Non-pigmented ciliary epithelial cell (primary cell): ENCODE measurements at places on chromosomes 3 and 15.

GRCh38 chr3:193391902-193392301 is 13.3 kb upstream of the ATP13A5 start:
- DNase-seq, result peak; percentile 6

- no peak for DNase-seq
Observed at GRCh38 chr3:142433110-142433509, 14.7 kb downstream of the XRN1 start.

- DNase-seq, result no peak
Observed at GRCh38 chr15:27535445-27536129, 563.5 kb downstream of the OCA2 start.

DNA sequence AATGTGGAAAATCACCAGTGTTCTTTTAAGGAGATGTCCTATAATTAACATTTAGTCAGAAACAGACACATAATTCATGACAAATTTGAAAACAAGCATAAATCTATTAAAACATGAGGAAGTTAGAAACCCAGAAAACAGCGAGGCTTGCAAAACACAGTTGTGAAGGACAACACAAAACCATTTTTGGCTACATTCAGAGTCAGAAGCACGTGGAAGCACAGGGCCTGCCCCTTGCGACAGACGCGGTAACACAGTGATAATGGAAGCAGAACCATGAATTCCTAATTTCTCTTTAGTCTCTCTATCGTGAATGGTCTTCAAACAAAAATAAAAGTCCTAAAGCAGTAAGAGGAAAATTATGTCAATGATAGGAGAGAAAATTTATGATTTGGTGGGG is 12.2 kb downstream of the NCEH1 start:
- no peak for DNase-seq

DNA sequence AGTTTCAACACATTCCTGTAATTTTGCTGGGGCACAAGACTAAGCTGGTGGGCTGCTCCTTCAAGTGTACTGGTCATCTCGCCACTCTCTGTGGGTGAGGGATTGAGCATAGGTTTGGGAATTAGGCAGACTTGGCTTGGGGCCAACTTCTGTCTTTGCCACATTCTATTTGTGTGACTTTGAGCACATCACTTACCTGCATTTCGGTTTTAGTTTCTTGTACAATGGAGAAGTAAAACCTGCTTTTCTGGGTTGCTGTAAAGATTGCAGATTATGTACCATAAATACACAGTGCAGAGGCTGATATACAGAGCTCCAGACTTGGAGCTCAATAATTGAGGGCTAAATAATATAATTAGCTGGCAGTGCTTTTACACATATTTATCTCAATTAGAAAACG is 162.1 kb downstream of the C3orf38 start:
- no peak for DNase-seq

GRCh38 chr15:46815765-46816164 is 901.5 kb upstream of the SEMA6D start:
- DNase-seq, result no peak

DNA sequence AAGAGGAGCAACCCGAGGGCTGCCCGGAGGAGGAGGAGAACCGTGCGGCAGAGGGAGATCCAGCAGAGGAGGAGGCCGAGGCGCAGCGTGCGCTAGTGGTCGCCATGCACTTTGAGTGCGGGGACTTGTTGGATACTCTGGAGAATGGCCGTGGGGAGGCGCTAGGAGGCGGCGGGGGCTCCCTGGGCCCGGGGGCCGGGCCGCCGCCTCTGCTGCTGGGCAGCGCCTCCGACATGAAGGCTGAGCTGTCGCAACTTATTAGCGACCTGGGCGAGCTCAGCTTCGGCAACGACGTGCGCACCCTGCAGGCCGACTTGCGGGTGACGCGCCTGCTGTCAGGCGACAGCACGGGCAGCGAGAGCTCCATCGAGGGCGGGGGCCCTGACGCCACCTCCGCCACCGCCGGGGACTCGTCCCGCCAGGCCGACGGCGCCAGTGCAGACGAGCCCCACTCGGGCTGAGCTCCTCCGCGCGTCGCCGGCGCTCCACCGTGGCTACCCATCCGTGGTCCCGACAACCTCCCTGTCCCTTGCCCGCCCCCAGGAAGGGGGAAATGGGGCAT is 2.0 kb downstream of the FAM43A start:
- no peak for DNase-seq

GRCh38 chr15:29123991-29124390 is 145.6 kb downstream of the NSMCE3 start:
- DNase-seq, result no peak

- no peak for DNase-seq
Observed at GRCh38 chr15:70415398-70415797, 317.7 kb upstream of the TLE3 start.

- no peak for DNase-seq
Observed at GRCh38 chr3:128492671-128493569, at the start of gene GATA2. Gene GATA2 (minus strand): TSS chr3:128493201. CDS start chr3:128487031, 6,170 bp downstream.

- no peak for DNase-seq
Observed at GRCh38 chr3:41431386-41431785, 232.1 kb downstream of the CTNNB1 start.

- no peak for DNase-seq
Observed at GRCh38 chr3:194137506-194138474, 1.8 kb downstream of the HES1 start.

DNA sequence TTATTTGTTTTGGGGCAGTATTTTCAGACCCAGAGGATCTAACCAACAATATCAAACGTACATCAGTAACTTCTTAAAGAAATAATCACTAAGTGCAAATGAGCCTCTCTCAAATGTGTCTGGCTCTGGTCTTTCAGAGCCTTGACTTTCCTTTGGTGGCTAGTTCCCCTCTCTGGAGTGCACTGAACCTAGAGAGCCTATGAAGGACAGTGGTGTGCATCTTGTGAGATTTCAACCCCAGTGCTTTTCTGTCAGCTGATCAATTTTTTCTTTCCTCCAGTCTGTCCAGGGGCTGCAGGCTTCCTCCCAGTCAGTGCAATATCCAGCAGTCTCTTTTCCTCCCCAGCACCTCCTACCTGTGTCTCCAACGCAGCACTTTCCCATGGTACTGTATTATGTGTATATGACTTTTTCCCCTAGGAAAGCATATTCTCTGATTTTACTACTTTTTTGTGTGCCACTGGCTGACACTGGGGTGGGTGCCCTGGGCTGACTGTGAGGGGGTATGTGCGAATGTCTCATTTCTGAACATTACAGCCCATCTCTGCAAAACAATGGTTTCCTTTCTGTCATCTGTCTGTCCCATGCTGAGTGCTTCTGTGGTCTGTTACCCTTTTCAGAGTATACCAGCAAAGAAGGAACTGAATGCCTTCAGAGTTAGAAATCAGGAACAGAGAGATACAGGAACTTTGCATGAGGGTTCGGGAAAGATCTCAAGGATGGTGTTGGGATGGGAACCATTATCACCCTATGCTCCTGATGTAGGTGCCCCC is 98.8 kb downstream of the ARPP21 start:
- DNase-seq, result no peak

- peak; percentile 48 for DNase-seq
Observed at GRCh38 chr3:8500319-8500988, 1.2 kb upstream of the LMCD1 start.

- peak; percentile 18 for DNase-seq
Observed at GRCh38 chr3:131277836-131278497, 103.6 kb upstream of the NUDT16 start.

DNA sequence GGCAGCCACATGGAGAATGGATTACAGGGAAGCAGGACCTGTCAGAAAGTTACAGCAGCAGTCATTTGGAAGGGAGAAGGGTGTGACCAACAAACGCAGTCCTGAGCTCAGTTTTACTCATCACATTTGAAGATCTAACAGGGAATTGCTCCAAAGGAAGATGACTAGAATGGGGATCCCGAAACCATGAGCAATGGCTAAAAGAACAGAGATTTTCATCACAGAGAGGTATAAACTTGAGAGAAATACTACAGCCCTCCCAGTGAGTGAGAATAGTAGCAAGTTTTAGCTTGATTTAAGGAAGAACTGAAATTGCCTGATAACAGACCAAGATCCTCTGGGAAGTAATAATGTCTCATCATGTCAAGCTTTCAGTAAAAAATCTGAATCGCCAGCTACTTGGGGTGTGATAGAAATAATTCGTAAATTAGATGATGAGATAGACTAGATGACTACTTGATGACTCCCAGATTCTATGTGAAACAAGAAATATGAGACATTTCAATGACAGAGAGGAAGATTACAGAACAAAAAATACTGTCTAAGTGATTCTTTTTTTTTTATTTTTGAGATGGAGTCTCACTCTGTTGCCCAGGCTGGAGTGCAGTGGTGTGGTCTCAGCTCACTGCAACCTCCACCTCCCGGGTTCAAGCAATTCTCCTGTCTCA is 16.9 kb downstream of the CD47 start:
- DNase-seq, result no peak

- DNase-seq, result peak; percentile 44
Observed at GRCh38 chr15:36363335-36363734, 216.1 kb upstream of the CDIN1 start.

DNA sequence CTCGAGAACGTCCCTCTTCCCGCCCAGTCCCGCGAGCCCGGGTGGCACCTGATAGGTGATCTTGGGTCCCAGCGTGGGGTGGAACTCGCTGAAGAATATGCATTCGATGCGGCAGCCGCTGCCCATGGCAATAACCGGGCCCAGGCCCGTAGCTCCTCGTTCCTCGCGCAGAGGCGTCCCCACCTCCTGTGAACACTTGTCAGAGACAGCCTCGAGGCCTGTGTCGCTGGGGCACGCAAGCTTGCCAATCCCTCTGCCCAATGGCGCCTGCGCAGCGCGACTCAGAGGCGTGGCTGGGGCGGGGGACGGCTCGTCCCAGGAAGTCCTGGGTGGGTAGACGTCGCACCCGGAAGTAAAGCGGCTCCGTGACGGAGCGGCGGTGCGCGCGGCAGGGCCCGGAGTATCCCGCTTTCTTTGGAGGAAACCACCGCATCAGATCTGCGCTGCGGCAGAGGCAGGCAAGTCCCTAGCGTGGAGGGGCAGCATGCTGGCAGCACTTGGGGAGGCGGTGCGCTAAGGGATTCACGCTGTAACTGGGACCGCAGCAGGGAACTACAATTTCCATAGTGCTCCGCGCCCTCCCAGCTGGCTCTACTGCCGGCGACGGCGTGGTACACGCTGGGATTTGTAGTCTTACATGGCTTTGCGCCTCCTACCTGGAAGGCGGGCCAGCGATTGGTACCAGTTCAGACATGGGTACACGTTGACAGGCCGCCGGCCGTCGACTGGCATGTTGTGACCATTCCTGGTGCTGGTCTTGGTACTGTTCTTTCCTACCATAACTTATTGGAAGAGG is at the start of the genes CYB561D2 and NPRL2:
Gene CYB561D2, plus strand, starts transcription at position 336 of the 796 bp plus-strand sequence. CDS start 572 bp downstream, outside the sequence.
Gene NPRL2, minus strand, starts transcription at position 249 of the 796 bp plus-strand sequence. Its CDS starts 123 bp downstream, at position 126.
- peak; percentile 67 for DNase-seq

- no peak for DNase-seq
Observed at GRCh38 chr3:171173736-171174135, 147.2 kb upstream of the SLC2A2 start.

DNA sequence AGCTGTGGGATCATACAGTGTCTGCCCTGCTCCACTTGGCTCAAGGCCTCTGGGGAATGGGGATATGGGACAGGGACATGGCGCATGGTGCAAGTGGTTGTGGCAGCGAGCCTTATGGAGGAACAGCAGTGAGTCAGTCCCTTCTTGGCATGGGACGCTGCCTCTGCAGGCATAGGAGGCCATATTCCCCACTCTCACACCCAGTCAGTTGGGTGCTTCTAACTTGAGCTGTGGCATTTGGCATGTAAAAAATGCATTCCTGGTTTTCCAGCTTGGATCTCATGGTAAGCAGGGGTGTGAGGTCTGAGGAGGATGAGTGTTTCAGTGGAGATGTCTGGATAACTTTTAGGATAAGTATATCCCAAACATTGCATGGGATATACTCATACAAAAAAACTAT is 31.6 kb upstream of the UBE2Q2 start:
- no peak for DNase-seq

DNA sequence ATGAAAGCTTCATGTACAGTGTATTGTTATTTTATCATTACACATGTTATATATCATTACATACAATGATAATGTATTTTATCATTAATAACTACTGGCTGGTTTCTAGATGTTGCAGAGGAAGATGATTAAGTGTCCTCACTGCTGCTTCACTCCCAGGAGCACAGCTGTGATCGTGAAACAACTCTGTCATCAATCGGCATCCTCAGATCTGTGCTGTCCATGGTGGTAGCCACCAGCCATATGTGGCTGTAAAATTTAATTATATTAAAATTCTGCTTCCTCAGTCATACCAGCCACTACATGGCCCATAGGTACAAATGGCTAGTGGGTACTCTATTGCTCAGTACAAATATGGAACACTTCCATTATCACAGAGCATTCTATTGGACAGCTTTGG is 379.4 kb upstream of the CFAP20DC start:
- DNase-seq, result no peak

GRCh38 chr3:189950258-189950657 is 170.4 kb downstream of the P3H2 start:
- no peak for DNase-seq

DNA sequence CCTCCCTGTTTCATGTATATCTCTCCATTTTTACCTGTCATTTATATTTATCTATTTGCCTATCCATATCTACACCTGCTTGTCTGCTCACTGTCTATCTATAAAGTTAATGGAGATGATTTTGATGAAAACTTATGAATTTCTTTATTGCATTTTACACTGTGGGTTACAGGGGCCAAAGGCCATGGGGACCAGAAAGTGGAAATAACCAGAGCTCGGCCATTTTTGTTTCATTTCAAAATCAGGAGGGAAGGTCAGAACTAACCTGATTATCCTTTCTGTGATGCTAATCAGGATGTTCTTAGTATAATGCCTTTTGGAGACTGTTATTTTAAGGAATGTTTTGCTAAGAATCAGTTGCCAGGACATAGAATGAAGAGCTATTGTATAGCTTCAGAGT is 147.2 kb downstream of the LPP start:
- no peak for DNase-seq

DNA sequence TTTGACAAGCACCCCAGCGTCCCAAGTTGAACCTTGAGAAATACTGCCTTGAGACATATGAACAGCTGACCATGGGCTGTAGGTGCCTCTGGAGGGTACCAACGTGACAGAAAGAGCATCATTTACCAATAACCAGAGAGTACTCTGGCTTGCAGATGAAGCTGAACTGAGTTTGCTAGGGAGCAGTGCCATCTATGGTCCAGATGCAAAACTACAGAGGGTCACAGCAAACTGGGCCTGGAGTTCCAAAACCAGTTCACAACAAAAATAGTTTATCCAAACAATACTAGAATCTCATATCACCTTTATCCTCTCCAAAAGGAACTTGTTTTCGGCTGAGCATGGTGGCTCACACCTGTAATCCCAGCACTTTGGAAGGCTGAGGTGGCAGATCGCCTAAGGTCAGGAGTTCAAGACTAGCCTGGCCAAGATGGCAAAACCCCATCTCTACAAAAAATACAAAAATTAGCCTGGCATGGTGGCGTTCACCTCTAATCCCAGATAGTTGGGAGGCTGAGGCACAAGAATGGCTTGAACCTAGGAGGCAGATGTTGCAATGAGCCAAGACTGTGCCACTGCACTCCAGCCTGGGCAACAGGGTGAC is 69.3 kb downstream of the CHAC1 start:
- no peak for DNase-seq

GRCh38 chr3:194293546-194294198 is 57.5 kb downstream of the CPN2 start:
- no peak for DNase-seq
